ENCODE measurements at places on chromosomes 6 and 20.

GRCh38 chr6:126339796-126340609 lies at the start of gene CENPW:
TSS of gene CENPW (plus strand) at chr6:126340115. CDS start at chr6:126340274, 159 bp downstream.
- peak; percentile 90 for DNase-seq

DNA sequence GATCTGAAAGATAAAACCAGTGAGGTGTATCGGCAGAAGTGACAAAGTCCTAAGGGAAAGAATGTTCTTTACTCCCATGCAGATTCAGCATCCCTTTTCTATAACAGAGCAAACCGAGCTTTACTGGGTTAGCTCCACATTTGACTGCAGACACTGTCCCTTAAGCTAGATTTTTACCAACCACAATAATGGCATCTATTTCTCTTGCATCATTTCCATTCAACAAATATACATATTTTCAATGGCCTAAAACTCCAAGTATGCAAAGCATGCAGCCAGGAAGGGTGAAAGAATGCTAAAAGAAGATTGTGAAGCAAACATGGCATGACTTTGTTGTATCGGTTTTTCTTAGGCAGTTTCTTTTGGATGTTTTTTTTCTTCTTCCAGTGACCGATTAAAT lies 255.4 kb downstream of the OGFRL1 start:
- DNase-seq, result no peak

DNA sequence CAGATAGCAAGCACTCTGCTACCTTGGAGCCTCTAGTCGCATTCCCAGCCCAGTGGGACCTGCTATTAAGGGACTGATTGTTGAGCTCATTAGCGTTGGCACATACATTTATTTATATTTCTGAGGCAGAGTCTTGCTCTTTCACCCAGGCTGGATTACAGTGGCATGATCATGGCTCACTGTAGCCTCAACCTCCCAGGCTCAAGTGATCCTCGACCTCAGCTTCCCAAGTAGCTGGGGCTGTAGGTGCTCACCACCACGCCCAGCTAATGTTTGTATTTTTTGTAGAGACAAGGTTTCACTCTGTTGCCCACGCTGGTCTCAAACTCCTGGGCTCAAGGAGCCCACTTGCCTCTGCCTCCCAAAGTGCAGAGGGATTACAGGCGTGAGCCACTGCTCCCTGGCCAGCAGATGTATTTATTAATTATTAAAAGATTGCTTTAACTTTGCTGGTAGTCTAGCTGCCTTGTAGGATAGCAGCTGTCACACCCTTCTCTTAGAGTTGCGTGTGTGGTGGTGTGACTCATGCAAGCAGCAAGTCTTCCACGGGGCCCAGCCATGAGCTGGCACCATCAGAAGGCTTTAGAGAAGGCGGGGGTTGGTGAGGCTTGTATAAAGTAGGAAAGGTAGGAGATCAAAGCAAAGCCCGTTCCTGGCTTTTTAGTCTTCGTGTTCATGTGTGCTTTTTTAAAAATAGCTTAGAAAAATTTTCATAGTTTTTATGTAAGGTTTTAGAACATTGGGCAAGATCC lies 16.5 kb downstream of the ACTR5 start:
- no peak for DNase-seq

GRCh38 chr6:110661414-110661813 lies 153.9 kb downstream of the CDK19 start:
- no peak for DNase-seq

DNA sequence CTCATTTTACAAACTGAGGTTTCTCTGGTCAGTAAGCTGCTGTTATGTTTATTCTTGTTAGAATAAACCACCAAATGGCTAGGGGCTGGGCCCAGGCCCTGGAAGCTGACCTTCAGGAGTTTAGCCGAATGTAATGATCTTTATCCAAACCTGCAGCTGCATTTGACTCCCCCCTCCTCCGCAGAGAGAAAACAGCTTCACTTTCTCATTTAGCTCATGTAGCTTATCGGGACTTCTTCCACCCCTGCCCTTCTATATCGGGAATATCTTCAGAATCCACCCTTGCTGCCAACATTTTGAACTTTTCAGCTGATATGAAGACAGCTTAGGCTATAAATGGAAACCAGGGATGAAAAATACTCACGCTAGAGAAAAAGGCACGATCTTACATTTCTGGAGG lies 102.6 kb downstream of the ZMYND8 start:
- no peak for DNase-seq

Measured in right hindlimb (tissue), 1 donor.